Skin of body (tissue), 3 donors: ENCODE measurements at places on chromosomes 5 and 9.

- peak; percentile 66 for DNase-seq
Measured at GRCh38 chr9:136807281-136808074, at the start of gene RABL6. Gene RABL6, plus strand, starts transcription at chr9:136807948. Its CDS starts 249 bp downstream, at chr9:136808197.

DNA sequence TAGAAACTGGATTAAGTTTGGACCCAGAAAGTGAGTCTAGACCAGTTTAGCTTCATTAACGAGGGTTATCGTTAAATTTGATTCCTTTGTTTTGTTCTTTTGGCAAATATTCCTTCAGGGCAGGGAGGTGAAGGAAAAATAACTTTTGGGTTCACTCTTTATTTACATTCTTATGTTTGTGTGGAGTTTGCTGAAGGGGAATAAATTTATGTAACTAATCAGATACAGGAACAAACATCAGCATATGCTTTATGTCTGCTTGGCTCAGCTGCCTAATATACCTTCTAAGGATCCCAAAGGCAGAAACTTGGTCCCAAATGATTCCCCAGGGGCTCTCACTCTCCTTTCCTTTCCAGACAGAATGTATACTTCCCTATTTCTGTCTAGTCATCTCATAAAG is 132.4 kb downstream of the MCTP1 start:
- DNase-seq: no peak

DNA sequence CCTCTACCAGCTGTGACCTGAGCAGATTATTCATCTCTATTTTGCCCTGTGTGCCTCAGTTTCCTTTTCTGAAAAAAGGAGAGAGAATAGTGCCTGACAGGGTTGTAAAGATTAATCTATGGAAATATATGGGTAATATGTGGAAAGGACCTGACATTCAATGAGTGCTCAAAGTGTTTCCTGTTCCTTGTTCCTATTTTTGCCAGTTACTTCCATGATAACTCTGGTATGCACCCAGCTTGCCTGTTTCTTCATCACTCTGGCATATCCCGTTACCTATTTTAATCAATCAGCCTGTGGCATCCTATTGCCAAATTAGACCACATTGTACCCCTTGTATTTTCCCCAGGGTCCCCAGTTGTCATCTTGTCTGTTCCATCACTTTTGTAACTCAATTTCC is 3.6 kb upstream of the ARAP3 start:
- no peak for DNase-seq

DNA sequence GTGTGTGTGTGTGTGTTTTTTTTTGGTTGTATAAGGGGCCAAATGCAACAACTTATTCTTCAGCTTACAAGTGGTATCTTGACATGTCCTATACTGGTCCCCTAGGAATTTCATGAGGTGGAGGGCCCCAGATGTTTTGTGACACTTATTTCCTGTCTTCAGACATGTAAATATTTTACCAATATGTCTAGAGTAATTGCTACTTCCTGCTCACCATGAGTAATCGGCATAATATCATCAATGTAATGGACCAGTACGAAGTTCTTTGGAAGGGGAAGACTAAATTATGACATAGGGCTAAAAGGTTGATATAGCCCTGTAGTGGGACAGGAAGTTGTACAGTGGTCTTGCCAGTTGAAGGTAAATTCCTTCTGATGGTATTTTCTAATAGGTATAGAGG is 3.7 kb upstream of the OTULIN start:
- DNase-seq: no peak

- DNase-seq: no peak
Measured at GRCh38 chr5:154302161-154302560, 111.6 kb downstream of the GALNT10 start.

GRCh38 chr9:22255337-22255736 is 191.3 kb upstream of the DMRTA1 start:
- DNase-seq: no peak

- DNase-seq: no peak
Measured at GRCh38 chr5:38979535-38979934, 94.7 kb downstream of the RICTOR start.
